Natural killer cell treated with Interleukin-12 subunit alpha and Interleukin-12 subunit beta and Interleukin-15 and Interleukin-18, amount 100 ng/mL, for 72 hours (primary cell): ENCODE measurements at places on chromosomes 11 and 22. TPM values are rescaled to one million over a fixed set of nuclear protein-coding genes. Genes with fewer than 3 reads are reported as not detected.

INPP5J gene
- total RNA-seq: 0.19 TPM

EHF gene
- total RNA-seq: 0.50 TPM

TBX10 gene
- total RNA-seq: not detected

KDM4D gene
- total RNA-seq: 0.38 TPM

SLC35E4 gene
- 3.4 TPM for total RNA-seq

TSSK2 gene
- 0.39 TPM for total RNA-seq

TEX54 gene
- 1.0 TPM for total RNA-seq

OR8A1 gene
- not detected for total RNA-seq
